COLO829 (cell line): ENCODE measurements at places on chromosomes 6 and 20.
A peak's percentile ranks its signal among the peaks of the same experiment; 100 is the strongest.

DNA sequence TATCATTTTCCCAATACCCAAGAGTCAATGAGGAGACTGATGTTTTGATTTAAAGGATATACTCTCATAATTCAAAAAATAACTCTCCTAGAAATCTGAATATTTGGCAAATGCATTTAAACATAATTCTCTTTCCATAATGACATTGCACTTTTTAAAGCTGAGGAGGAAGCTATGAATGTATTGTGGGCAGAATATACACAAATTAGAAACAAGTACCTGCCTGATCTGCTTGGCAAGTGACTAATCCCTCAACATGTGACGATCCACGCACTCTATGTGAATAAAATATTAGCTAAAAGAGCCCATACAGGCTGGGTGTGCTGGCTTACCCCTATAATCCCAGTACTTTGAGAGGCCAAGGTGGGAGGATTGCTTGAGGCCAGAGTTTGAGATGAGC lies 88.3 kb upstream of the CCDC28A start:
- DNase-seq: no peak

DNA sequence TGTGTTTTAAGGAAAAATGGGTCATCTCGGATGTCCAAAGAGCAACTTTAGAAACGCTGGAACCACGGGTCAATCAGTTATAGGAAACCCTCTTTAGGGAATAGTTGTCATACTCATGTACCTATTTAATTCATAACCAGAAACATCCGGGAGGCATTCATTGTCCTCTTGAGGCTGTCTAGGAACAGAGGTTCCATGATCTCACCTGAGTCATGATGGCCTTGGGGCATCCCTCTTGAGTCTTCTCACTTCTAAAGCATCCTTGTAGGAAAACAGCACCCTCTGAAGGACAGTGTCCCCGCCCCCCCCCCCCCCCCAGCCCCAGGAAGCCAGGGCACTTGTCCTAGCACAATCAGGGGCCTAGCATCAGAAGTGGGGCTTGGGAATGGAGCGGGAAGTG lies 46.3 kb upstream of the CDH4 start:
- DNase-seq: no peak

DNA sequence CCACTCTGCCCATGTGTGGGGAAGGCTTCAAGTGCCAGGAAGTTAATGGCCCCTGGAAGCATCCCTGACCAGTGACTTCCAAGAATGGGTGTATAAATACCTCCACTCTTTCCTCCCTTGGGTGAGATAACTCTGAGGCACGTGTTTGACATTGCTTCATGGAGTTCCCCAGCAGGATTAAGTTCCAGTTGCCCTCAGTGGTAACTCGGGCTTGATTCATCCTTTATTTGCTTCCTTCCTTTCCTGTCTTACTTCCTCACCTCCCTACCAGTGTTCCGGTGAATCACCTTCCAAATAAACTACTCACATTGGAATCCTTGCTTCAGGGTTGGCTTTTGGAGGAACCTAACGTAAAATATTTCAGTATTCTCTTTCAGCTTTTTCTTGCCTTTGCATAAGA lies 84.6 kb upstream of the JAG1 start:
- no peak for DNase-seq

DNA sequence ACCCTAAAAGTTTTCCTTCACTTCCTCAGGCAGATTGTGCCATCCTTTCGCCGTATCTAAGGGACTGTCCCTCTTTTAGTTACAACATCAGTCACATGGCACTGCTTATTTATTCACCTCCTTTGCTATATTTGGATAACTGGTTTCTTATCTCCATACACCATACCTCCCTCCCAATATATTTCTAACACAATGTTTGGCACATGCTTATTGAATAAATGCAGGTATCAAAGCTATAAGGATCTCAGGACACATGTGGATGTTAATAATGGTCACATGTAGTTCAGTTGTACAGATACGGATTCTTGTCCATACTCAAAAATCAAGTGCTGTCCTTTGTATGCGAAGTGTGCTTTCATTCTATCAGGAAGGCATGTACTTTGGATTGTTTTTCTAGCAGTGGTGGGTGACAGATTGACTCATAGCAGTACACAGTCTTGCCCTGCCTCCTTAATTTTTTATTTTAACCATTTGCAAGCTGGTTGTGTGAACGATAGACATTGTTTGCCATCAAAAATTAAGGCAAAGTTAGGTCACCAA lies 407.1 kb upstream of the RUNX2 start:
- no peak for DNase-seq

DNA sequence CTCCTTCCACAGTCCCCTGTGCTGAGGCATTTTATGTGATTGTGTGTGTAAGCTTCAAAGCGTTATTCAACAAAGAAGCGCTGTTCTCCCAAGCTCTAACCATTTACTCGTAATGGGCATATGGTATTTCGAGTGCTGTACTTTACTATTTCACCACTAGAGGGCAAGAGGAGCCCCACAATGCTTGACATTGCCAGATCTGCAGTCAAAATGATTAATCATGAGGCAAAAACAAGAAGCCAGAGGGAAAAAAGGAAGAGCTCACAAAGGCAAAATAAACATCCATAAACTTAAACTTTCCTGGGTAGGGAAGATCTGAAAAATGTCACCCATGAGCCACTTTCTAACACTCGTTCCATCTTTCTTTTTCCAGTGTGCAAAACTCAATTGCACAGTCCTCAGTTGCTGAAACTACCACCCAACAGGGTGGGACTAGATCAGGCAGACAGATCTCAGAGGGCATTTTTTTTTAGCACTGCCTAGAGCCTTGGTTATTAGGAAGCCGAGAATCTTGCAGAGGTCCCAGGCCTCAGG lies 215.0 kb upstream of the PLCB4 start:
- DNase-seq: peak; percentile 97

DNA sequence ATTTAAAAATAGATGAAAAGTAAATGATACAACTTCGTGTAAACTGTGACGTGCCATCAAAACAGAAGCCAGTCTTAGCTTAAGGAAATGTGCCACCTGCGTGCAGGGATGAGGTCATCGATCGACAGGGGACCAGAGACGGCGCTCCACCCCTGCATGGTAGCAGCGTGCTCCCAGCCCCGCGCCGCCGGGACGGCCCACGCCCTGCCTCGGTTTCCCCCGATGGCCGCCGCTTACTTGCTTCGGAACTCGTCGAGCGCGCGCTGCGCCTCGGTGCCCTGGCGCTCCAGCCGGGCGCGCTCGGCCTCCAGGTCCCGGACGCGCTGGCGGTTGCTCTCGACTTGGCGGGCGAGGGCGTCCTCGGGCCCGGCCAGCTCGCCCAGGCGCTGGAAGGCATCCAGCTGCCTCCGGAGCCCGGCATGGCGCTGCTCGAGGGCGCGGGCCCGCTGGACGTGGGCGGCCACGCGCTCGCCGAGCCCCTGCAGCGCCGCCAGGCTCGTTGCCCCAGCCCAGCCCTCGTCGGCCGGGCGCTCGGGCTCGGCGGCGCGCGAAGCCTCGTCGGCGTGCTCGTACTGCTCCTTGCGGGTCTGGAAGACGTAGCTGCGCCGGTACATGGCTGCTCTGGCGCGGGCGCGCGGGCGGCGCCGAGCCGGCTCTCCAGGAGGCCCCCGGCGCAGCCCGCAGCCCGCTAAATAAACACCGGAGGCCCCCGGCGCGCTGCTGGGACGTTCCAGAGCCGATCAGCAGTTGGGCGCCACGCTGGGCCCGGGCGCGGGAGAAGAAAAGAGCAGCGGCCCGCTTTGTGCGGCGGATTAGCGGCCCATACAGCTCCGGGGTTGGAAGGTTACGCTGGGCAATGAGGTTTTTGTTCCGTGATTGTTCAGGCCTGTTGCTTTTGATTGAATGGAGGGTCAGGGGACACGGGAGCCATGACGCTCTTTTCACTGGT lies at the start of gene BFSP1:
Gene BFSP1, minus strand, starts transcription at position 664 of the 949 bp plus-strand sequence. Its CDS starts 50 bp downstream, at position 614.
- no peak for DNase-seq

- DNase-seq: peak; percentile 1
Measured at GRCh38 chr6:74343804-74344203, 647.8 kb downstream of the CD109 start.

DNA sequence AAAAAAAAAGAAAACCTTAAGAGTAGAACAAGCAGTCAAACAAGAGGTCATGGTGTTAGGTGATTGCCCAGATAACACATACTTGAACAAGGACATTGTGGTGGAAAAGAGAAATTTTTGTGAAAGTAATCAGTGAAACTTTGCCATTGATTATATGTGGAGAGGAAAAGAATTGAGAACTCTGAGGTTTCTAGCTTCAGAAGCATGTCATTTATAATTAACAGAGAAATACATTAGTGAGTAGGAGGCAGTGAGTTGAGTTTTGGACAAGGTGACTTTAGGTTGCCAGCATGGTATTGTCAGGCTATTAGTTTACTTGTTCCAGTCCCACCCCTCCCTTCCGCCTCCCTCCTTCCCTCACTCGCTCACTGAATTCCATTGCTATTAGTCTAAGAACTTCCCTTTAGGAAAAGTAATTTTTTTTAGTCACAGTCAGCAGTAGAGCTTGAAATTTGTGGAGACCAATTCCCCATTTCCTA lies 17.2 kb downstream of the TAB2 start:
- DNase-seq: no peak

DNA sequence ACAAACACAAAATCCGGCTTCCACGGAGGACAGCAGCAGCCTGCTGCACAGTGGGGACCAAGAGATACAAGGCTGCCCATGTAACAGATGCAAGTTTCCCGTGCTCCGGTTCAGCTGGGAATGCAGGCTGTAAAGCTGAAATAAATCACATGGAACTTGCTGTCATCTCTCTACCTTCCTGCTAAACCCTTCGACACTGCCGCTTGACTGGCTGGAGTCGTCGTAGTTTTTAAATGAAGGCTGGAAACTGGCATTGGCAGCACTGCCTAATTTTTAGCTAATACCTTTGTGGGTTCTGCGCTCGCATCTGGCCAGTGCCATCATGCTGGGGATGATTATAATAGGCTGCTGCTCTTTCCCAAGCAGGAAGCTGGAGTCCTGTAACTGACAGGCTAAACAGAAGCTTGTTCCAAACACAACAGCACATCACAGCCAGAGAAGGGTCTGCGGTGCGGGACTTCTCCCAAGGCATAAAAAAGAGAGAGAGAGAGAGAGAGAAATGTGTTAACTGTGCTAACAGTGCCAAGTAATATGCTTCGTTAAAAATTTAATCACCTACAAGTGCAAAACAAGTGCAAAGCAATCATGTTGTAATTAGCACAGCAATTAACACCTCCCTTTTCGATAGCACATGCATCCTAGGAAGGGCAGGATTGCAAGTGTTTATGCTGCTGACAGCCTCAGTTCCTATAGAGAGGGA lies 146.1 kb downstream of the TFAP2A start:
- DNase-seq: no peak

GRCh38 chr6:12923644-12924235 lies 207.2 kb downstream of the PHACTR1 start:
- no peak for DNase-seq

DNA sequence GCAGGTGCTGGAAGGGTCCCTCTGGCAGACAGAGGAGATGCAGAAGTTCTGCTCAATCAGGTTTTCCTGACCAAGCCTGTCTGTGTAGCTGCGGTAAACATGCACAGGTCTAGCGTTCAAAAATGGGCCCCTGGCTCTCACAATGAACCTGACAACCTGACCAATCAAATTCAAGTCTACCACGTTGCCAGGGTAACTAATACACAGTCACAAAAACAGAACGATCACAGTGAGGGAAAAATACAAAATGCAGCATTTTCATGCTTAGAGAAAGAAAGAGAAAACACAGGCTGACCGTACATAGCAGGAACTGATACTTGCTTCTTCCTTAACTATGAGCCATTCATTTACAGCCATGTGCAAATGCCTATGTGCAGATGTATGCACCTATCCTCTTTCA lies 353.1 kb upstream of the TSHZ2 start:
- DNase-seq: no peak

DNA sequence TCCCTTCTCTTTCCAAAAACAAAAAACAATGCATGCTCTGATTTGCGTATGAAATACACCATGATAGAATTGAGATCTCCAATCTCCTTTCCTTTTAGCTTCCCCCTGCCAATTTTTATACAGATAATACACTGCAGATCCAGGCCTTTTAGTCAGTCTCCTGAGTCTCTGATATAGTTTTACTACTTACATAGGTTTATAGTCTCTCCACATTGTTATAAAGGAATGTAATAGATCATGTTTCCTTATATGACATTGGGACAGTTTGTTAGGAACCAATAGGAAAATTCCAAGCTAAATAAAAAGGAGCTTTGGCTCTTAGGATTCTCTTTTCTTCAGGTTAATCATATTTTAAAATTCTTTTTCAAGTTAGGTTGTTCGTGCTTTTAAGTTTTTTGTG lies 36.5 kb downstream of the TBPL1 start:
- DNase-seq: no peak
